ENCODE measurements at places on chromosomes 5 and 9.

DNA sequence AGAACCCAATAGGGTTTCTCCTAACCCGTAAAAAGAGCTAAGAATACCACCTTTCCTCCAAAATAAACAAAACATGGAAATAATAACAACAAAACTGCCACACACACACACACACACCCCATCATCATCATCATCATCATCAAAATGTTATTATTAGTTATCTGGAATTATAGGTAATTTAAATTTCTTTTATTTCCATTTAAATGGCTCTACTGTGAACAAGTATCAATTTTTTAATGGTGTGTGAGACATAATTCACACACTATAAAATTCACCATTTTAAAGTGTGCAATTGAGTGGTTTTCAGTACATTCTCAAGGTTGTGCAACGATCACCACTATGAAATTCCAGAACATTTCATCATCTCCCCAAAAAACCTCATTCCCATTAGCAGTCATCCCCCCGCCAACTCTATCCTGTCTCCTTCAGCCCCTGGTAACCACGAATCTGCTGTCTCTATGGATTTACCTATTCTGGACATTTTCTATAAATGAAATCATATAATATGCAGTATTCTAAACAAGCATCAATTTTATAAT, 172.7 kb downstream of the ROR2 start:
- no peak for DNase-seq

GRCh38 chr9:137109250-137110146, 5.0 kb downstream of the DPP7 start:
- no peak for DNase-seq

DNA sequence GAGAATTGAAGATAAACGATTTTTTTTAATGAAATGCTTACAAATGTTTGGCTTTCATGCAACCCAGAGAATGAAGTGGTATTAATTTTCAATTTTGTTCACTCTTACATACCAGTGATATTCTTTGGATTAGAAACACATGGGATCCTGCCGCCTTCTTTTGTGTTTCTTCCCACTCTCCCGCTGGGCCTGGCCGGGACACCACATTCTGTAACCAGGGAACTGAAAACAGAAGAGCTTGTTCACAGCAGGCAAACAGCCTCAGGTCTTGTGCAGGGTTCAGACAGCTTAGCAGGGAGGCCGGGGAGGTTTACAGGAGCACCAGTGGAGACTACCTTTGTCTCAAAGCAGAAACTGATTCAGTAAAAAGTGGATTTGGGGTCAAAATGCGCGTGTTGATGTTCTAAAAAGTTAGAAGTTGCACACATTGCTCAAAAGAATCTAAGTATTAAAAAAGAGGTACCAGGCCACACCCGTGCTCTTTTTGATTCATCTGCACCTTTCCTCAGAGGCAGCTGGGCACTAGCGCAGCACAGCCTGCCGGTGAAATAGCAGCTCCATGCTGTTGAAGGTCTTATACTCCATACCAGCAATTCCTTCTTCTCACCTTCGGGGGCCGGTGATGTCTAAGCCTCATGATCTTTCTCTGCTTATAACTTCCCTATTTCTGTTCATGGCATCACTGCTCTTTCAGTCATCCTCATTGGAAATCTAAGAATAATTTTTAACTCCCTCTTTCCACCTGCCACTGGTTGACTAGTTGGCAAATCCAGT, 67.1 kb downstream of the GRAMD2B start:
- no peak for DNase-seq

GRCh38 chr9:70101265-70101664, 57.6 kb downstream of the MAMDC2 start:
- DNase-seq, result no peak

DNA sequence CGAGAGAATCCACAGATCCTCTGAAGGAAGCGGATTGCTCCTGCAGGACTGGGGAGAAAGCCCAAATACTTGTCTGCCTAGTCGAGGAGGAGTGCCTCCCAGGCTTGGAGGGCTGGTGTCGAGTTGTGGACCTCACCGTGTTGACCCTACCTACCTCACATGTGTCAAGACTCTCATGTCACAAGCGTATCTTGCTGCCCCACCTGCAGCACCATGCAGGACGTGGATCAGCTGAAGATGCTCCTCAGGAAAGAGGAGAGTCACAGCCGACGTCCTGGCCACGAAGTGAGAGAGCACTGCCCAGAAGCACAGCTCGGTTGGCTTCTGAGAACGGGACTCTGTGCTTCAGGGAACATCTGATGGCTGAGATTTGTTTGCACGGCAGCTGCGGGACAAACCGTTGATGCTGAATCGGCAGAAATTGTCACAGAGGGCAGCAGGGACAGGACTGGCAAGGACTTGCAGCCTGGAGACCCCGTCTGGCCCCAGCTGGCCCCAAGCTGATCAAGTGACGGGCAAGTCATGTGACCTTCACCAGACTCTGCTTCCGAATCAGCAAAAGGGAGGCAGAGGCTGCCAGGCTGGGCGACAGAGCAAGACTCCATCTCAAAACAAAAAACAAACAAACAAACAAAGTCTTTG, 119.1 kb upstream of the ITGA1 start:
- DNase-seq, result no peak
